ENCODE measurements at places on chromosomes 7 and 10.

DNA sequence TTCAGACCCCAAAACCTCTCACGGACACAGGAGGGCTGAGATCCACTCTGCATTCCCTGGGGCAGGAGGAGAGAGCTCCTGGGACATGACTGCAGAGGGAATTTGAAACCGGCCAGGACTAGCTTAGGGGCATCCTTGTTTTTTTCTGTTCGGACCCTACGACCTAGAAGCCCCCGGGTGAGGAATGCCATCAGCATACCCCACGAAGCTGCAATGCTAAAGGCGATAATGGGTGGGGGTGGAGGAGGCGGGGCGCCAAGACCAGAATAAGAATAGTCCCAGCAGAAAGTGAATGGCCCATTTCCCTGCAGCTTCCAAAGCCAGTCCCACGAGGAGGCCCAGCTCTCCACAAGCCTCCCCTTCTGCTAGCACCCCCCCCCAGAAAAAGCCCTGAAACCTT lies 4.0 kb downstream of the PDGFA start:
- peaks cover 23% of the 10 kb centered on the region for H3K4me1 ChIP-seq
- peaks cover 17% of the 10 kb centered on the region for H3K27me3 ChIP-seq
- no peaks in the 10 kb centered on the region for H3K36me3 ChIP-seq
- H3K27ac ChIP-seq, result no peak overlapping the region

- H3K36me3 ChIP-seq, result no peaks in the 10 kb centered on the region
- H3K27ac ChIP-seq, result no peak overlapping the region
- no peak overlapping the region for H3K4me3 ChIP-seq
- no peaks in the 10 kb centered on the region for H3K27me3 ChIP-seq
- no peak for DNase-seq
Measured at GRCh38 chr7:16261100-16261499, 160.2 kb downstream of the CRPPA start.

DNA sequence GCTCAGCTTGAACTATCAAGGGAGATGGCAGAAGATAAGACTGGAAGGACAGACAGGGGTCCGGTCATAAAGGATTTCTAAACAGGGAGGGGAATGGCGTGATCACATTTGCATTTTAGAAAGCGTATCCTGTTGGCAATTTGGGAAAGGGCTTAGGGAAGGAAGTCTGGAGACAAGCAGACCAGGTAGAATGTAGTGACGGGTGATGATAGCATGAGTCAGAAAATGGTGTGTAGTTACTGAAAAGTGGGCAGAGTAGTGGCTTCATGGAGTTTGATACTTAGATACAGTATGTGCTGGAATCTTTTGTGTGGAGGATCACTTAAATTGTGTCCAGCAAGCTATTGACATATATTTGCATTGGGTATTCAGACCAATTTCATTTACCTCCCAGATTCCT lies 61.2 kb downstream of the LRGUK start:
- no peak overlapping the region for H3K27ac ChIP-seq
- H3K4me3 ChIP-seq, result no peak overlapping the region
- no peaks in the 10 kb centered on the region for H3K27me3 ChIP-seq
- no peaks in the 10 kb centered on the region for H3K36me3 ChIP-seq
- no peaks in the 10 kb centered on the region for H3K4me1 ChIP-seq

- H3K27ac ChIP-seq, result no peak overlapping the region
- H3K4me3 ChIP-seq, result no peak overlapping the region
- no peaks in the 10 kb centered on the region for H3K4me1 ChIP-seq
- no peaks in the 10 kb centered on the region for H3K36me3 ChIP-seq
- H3K27me3 ChIP-seq, result no peaks in the 10 kb centered on the region
- no peak for DNase-seq
Measured at GRCh38 chr10:123571978-123572377, 94.2 kb upstream of the GPR26 start.

DNA sequence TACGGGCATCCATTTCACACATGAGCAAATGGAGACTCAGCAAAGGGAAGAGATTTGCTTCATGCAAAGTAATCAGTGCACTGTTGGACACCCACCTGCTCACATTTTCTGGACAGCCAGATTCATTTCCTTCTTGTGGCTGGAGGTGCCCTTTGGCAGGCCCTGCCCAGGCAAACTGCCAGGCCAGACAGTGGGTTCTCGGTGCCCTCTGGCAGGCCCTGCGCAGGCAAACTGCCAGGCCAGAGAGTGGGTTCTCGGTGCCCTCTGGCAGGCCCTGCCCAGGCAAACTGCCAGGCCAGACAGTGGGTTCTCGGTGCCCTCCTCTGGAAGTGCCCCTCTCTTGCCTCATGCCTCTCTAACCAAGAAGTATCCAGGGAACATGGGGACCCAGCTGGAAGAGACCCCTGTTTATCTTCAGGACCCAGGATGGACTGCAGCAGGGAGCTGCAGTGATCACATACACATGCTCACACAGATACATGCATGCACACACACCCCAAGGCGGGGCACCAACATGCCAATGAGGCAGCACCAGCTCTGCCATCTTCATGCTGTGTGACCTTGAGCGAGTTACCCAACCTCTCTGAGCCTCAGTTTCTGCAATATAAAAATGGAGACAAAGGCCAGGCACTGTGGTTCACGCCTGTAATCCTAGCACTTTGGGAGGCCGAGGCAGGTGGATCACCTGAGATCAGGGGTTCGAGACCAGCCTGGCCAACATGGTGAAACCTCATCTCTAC lies 67.1 kb downstream of the OAT start:
- no peaks in the 10 kb centered on the region for H3K4me1 ChIP-seq
- no peaks in the 10 kb centered on the region for H3K36me3 ChIP-seq
- DNase-seq, result no peak
- no peak overlapping the region for H3K4me3 ChIP-seq
- no peak overlapping the region for H3K27ac ChIP-seq

DNA sequence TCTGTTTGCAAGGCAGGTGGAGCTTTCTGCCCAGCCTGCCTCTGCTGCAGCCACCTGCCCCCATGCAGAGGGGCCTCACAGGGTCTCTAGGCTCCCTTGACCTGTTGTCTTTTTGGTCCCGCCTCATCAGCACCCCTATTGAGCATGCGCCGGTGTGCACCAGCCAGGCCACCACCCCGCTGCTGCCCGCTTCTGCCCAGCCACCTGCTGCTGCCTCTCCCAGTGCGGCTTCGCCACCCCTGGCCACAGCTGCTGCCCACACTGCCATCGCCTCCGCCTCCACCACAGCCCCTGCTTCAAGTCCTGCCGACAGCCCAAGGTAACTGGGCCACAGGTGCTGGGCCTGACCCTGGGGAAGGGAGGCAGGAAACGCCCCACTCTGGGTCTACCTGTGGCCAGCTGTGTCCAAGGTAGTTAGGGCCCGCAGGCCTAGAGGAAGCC lies 38.1 kb downstream of the LDB3 start:
- no peak overlapping the region for H3K4me3 ChIP-seq
- H3K27ac ChIP-seq, result no peak overlapping the region
- no peaks in the 10 kb centered on the region for H3K27me3 ChIP-seq
- no peak for DNase-seq
- H3K36me3 ChIP-seq, result no peaks in the 10 kb centered on the region

- H3K27ac ChIP-seq, result no peak overlapping the region
- H3K4me3 ChIP-seq, result no peak overlapping the region
- no peaks in the 10 kb centered on the region for H3K4me1 ChIP-seq
- H3K27me3 ChIP-seq, result no peaks in the 10 kb centered on the region
- H3K36me3 ChIP-seq, result no peaks in the 10 kb centered on the region
Measured at GRCh38 chr7:103658055-103659005, 212.3 kb upstream of the SLC26A5 start.

DNA sequence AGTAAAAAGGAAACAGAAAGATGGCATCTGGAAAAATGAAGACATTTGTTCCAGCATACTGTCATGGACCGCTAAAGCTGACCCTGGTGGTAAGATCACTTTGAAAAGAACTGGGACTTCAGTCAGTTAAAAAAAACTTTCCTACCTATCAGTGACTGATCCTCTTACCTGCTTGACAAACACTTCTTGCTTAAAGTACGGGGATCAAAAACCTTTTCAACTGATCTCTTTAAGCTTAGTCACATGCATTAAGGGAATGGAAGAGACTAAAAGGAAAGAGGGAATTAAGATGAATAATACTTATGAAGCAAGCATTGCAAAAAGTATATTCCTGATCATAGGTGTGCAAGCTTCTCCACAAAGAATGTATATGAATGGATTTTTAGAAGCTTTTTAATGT lies 42.1 kb downstream of the MTERF1 start:
- no peaks in the 10 kb centered on the region for H3K4me1 ChIP-seq
- no peaks in the 10 kb centered on the region for H3K27me3 ChIP-seq
- no peak overlapping the region for H3K27ac ChIP-seq
- H3K4me3 ChIP-seq, result no peak overlapping the region

- H3K27me3 ChIP-seq, result no peaks in the 10 kb centered on the region
- no peaks in the 10 kb centered on the region for H3K4me1 ChIP-seq
Measured at GRCh38 chr10:15897287-15897686, 37.0 kb upstream of the MINDY3 start.

DNA sequence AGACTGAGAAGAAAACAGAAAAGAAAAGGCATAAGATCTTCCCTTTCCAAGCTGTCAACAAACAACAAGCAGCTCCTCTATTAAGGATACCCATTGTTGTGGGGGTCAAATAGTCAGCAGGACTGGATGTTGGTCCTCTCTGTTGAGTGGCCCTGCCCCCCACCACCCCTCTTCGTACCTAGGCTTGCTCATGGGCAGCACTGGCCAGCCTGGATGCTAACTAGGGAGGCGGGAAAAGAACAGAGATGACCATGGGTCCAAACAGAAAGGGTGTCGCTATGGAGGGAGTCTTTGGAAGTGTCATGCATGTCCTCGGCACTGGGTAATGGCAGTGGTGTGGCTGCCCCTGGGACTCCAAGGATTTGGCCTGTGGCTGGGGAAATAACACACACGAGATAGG lies 45.6 kb downstream of the SPDYE5 start:
- H3K27me3 ChIP-seq, result no peaks in the 10 kb centered on the region
- H3K36me3 ChIP-seq, result no peaks in the 10 kb centered on the region
- H3K4me3 ChIP-seq, result no peak overlapping the region

DNA sequence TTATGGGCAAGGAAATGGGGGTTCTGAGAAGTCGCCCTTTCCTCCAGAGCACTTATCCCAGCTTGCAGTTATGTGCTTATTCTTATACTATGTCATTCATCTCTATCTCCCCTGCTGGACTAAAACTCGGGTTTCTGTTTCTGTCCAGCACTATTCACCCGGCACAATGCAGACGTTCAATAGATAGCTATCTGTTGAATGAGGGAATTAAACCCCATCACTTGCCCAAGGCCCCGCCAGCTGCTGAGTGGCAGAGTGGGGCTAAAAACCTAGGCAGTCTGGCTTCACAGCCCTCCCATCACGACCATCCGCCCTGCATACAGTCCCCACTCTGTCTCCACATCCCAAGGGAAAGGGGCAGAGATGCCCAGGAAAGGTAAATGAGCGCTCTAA lies 5.4 kb downstream of the SLIT1 start:
- DNase-seq, result no peak
- no peak overlapping the region for H3K27ac ChIP-seq
- peaks cover 3% of the 10 kb centered on the region for H3K27me3 ChIP-seq
- H3K4me1 ChIP-seq, result no peaks in the 10 kb centered on the region
- no peak overlapping the region for H3K4me3 ChIP-seq

- no peaks in the 10 kb centered on the region for H3K4me1 ChIP-seq
- H3K4me3 ChIP-seq, result no peak overlapping the region
- DNase-seq, result no peak
- H3K27me3 ChIP-seq, result no peaks in the 10 kb centered on the region
- H3K27ac ChIP-seq, result no peak overlapping the region
- no peaks in the 10 kb centered on the region for H3K36me3 ChIP-seq
Measured at GRCh38 chr10:117596706-117597105, 54.2 kb downstream of the EMX2 start.

GRCh38 chr7:32661501-32661900 lies 166.2 kb downstream of the AVL9 start:
- H3K27me3 ChIP-seq, result no peaks in the 10 kb centered on the region
- no peak for DNase-seq
- no peak overlapping the region for H3K27ac ChIP-seq
- no peaks in the 10 kb centered on the region for H3K36me3 ChIP-seq
- no peaks in the 10 kb centered on the region for H3K4me1 ChIP-seq

- H3K27me3 ChIP-seq, result no peaks in the 10 kb centered on the region
- no peaks in the 10 kb centered on the region for H3K36me3 ChIP-seq
- no peak overlapping the region for H3K27ac ChIP-seq
- no peaks in the 10 kb centered on the region for H3K4me1 ChIP-seq
- DNase-seq, result no peak
Measured at GRCh38 chr7:81327468-81328266, 408.8 kb upstream of the SEMA3C start.
